Prostate gland (tissue), 2 donors: ENCODE measurements at places on chromosomes 6 and 20. TPM values are rescaled to one million over a fixed set of nuclear protein-coding genes. Genes with fewer than 3 reads are reported as not detected.
A peak's percentile ranks its signal among the peaks of the same experiment; 100 is the strongest.

DNA sequence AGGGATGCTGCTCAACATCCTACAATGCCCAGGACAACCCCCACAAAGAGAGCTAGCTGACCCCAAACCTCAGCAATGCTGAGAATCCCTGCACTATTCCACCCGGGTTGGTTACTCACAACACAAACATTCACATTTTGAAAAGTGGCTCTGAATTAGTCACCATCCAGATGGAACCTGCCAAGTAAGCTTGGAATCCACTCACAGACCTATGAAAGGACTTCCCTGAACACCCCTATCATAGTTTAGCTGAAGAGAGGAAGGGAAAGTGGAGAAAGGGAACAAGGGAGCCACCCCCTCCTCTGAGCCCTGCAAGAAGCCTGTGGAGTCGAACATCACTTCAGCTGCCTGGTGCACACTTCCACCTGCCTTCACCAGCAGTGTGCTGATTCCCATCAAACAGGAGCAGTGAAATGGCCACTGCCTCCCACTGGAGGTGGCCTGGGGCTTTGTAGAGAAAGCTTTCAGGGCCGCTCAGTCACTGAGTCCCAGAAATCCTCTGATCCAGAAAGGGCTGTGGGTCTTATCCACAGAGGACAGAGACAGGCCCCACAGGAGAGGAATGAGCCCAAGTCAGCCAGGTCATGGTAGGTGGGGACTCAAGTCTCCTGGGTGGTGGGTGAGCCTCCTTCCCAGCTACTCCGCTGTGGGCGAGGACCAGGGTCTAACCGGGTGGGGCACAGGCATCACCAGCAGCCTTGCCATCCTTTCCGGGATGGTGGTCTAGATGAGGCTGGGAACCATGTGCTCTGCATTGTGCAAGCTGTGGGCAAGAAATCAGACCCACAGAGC, 203.7 kb downstream of the SYNDIG1 start:
- no peaks in the 10 kb centered on the region for H3K36me3 ChIP-seq
- no peak overlapping the region for H3K27ac ChIP-seq
- no peaks in the 10 kb centered on the region for H3K27me3 ChIP-seq
- DNase-seq, result no peak

GRCh38 chr6:93123585-93123984, 295.8 kb downstream of the EPHA7 start:
- H3K27ac ChIP-seq, result no peak overlapping the region
- no peaks in the 10 kb centered on the region for H3K27me3 ChIP-seq
- H3K4me1 ChIP-seq, result no peaks in the 10 kb centered on the region
- no peak overlapping the region for H3K4me3 ChIP-seq

DNA sequence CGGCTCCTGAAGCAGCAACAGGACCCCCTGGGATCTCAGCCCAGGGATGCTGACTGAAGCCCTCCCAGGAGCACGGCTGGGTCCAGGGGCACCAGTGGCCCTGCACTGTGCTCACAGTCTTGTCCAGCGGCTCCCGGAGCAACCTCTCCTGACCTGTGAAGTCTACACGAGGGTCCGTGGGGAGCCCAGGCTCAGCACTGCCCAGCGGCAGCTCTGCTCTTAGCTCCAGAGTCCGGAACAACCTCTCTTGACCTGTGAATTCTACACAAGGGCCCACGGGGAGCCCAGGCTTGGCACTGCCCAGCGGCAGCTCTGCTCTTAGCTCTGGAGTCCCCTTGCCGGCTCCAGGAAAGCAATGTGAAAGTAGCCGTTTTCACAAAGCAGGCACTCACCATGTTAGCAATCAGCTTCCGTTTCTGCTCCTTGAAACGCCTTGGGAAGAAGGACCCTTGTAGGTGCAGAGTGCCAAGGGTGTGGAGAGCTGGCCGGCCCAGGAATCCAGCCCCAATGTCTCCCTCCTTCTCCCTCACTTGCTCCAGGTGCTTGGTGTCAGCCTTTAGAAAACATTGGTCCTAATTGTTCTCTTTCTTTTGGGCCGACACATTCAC, 310.9 kb downstream of the CDH4 start:
- peaks cover 3% of the 10 kb centered on the region for H3K27me3 ChIP-seq
- no peaks in the 10 kb centered on the region for H3K4me1 ChIP-seq
- H3K27ac ChIP-seq, result no peak overlapping the region
- H3K4me3 ChIP-seq, result no peak overlapping the region
- H3K36me3 ChIP-seq, result no peaks in the 10 kb centered on the region

GRCh38 chr6:10030942-10031537, 383.8 kb downstream of the TFAP2A start:
- H3K36me3 ChIP-seq, result no peaks in the 10 kb centered on the region
- DNase-seq, result no peak
- no peaks in the 10 kb centered on the region for H3K4me1 ChIP-seq
- no peak overlapping the region for H3K4me3 ChIP-seq
- no peaks in the 10 kb centered on the region for H3K27me3 ChIP-seq

The ENPP4 gene
- 17.5 TPM for total RNA-seq

The WDR46 gene
- total RNA-seq, result 47.2 TPM

The B3GAT2 gene
- 0.91 TPM for total RNA-seq

The DXO gene
- total RNA-seq, result 21.9 TPM

The CLIC5 gene
- 4.5 TPM for total RNA-seq

The ABHD16B gene
- total RNA-seq, result 1.6 TPM

DNA sequence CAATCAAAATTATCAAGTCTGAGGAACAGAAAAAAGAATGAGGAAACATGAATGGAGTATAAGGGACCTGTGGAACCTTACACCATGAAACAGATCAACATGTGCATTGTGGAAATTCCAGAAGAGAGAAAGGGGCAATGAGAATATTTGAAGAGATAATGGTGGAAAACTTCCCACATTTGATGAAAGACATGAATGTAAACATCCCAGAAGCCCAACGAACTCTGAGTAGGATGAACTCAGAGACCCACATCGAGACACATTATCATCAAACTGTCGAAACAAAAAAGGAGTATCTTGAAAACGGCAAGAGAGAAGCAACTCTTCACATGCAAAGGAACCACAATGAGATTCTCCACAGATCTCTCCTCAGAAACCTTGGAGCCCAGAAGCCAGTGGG, 371.1 kb downstream of the CDKAL1 start:
- H3K4me3 ChIP-seq, result no peak overlapping the region
- H3K36me3 ChIP-seq, result no peaks in the 10 kb centered on the region
- no peak overlapping the region for H3K27ac ChIP-seq
- DNase-seq, result no peak

GRCh38 chr6:111458670-111459232, 24.3 kb downstream of the REV3L start:
- no peaks in the 10 kb centered on the region for H3K36me3 ChIP-seq
- no peak for DNase-seq
- H3K4me1 ChIP-seq, result no peaks in the 10 kb centered on the region
- no peak overlapping the region for H3K27ac ChIP-seq
- no peaks in the 10 kb centered on the region for H3K27me3 ChIP-seq

DNA sequence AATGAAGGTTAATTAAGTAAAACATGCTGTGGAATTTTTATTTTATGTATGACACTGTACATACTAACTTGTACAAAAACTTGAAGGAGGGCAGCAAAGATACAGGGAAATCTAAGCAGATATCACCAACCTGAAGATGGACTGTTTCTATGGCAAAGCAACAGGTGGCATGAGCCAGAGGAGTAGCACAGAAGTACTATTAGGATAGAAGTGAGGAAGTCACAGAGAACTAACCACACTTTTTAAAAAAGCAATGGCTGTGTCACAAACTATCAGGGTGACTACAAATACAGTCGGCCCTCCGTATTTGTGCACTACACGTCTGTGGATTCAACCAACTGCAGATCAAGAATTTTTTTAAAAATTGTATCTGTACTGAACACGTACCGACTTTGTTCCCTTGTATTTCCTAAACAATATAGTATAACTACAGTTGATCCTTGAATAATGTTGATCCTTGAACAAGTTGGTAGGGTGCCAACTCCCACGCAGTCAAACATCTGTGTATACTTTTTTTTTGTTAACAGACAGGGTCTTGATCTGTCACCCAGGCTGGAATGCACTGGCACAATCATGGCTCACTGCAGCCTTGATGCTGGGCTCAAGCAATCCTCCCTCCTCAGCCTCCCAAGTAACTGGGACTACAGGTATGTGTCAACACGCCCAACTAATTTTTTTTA, 61.0 kb downstream of the NUDT3 start:
- no peaks in the 10 kb centered on the region for H3K27me3 ChIP-seq
- H3K4me3 ChIP-seq, result no peak overlapping the region
- no peaks in the 10 kb centered on the region for H3K36me3 ChIP-seq
- DNase-seq, result no peak
- no peaks in the 10 kb centered on the region for H3K4me1 ChIP-seq

The DEFB124 gene
- total RNA-seq, result not detected

The DYNLT2 gene
- total RNA-seq, result 7.2 TPM

The TFAP2D gene
- not detected for total RNA-seq

DNA sequence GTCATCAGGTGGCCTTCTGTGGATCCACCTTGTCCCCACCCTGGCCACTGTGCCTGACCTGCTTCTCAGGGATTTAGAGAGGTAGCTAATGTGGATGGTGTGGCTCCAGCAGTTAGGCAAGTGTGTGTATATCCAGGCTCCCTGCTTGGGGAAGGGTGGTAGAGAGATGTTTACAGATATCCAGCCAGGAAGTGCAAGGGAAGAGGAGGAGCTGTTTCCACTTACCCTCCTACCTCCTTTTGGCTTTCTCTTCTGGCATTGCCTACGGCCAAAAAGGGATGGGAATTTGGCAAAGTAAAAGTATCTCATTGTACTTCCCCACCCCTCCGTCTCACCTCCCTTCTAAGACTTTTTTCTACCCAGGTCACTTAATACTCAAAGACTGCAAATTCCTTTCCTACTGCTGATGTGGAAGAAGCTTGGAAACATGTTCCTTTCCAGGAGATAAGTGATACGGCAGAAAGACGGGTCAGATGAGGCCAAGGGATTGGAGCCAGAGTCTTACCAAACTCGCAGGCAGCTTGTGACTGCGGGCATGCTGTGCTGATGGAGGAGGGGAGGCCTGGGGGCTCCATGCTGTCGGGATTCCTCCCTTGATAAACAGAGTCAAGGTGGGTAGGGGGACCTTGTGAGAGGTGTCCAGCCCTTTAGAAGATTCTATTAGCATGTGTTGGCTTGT, 253.4 kb downstream of the PRL start:
- no peak overlapping the region for H3K4me3 ChIP-seq
- no peak for DNase-seq

GRCh38 chr20:2771631-2772080, 28.8 kb downstream of the CPXM1 start:
- H3K27me3 ChIP-seq, result no peaks in the 10 kb centered on the region
- peaks cover 21% of the 10 kb centered on the region for H3K4me1 ChIP-seq
- H3K4me3 ChIP-seq, result no peak overlapping the region
- peak overlapping the region; percentile 40 for H3K27ac ChIP-seq

The HTR1B gene
- total RNA-seq, result 2.8 TPM

The DZANK1 gene
- total RNA-seq, result 7.1 TPM

The GSTA3 gene
- not detected for total RNA-seq

The RIPOR3 gene
- 0.55 TPM for total RNA-seq

The C2 gene
- total RNA-seq, result 16.0 TPM

DNA sequence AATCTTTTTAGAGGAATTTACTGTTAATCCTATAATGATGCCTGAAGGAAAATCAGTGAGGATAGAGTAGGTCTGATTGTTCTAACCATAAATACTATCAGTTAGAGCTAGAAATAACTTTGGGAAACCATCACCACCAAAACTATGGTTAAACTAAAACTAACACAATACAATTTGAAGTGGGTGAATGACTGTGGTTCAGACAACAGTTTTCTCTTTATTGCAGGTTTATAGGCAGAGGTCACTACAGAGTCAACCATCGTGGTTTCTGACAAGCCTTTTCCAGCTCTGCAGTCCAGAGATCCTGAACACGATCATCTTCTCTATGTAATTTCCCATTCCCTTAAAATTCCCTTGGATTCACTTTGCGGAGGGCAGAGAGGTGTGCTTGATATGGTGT, 134.3 kb downstream of the IBTK start:
- DNase-seq, result no peak
- H3K27ac ChIP-seq, result no peak overlapping the region
- H3K36me3 ChIP-seq, result no peaks in the 10 kb centered on the region
- no peak overlapping the region for H3K4me3 ChIP-seq
- no peaks in the 10 kb centered on the region for H3K4me1 ChIP-seq

The SLC22A16 gene
- total RNA-seq, result 2.7 TPM

The PPP1R16B gene
- total RNA-seq, result 1.3 TPM

DNA sequence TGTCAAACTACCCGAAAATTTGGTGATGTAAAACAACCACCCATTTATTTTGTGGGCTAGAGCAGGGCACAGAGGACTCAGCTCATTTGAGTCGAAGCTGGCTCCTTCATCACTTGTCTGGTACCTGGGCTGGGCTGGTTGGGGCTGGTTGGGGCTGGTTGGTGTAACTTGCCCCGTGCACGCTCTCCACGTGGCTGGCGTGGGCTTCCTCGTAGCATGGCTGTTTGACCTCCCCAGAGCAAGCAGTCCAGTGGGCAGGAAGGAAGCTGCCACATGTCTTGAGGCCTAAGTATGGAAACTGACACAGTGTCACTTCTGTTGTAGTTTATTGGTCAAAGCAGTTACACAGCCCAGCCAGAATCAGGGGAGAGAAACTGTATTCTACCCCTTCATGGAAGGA, 27.1 kb downstream of the BCAS4 start:
- no peak overlapping the region for H3K4me3 ChIP-seq
- no peaks in the 10 kb centered on the region for H3K27me3 ChIP-seq
- H3K36me3 ChIP-seq, result no peaks in the 10 kb centered on the region
- no peak for DNase-seq
- H3K4me1 ChIP-seq, result peaks cover 8% of the 10 kb centered on the region

The NKX2-4 gene
- total RNA-seq, result 3.9 TPM

- H3K27ac ChIP-seq, result no peak overlapping the region
- no peaks in the 10 kb centered on the region for H3K36me3 ChIP-seq
- H3K27me3 ChIP-seq, result no peaks in the 10 kb centered on the region
- no peak overlapping the region for H3K4me3 ChIP-seq
- no peak for DNase-seq
- H3K4me1 ChIP-seq, result no peaks in the 10 kb centered on the region
These were observed 119.8 kb downstream of the COL12A1 start for GRCh38 chr6:75085931-75086635.

DNA sequence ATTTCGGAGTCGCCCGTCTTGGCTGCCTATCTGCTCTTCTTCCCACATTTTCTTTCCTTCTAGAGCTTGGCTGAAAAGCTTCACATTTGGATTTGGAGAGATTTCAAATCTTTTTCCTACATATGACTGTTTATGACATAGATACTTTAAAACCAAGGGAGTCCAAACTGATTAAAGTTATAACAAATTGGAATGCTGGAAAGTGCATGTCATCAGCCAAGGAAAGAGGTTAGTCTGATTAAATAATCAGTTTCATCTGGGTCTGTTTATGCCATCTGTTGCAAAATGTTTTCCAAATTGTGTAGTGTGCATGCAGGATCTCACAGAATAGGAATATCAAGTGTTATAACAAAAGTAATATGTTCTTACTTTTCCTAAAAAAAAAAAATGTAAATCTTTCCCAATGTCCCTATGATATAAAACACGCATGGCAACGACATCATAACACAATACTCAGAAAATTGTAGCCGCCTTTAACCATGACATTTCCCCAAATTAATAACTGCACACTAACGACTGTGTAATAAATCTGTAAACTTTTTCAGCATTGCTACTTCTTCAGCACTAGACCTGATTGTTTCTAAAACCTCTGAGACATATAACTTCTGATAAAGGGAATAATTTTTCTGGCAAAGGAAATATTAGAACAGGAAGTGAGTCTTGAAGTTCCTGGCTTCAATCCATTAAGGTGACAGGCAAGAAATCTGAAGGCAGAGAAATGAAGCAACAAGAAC, 230.2 kb upstream of the FOXQ1 start:
- H3K36me3 ChIP-seq, result no peaks in the 10 kb centered on the region
- no peak overlapping the region for H3K27ac ChIP-seq
- DNase-seq, result no peak
- H3K4me3 ChIP-seq, result no peak overlapping the region
- no peaks in the 10 kb centered on the region for H3K4me1 ChIP-seq
